ENCODE measurements at places on chromosomes 6 and 20.
A peak's percentile ranks its signal among the peaks of the same experiment; 100 is the strongest.

DNA sequence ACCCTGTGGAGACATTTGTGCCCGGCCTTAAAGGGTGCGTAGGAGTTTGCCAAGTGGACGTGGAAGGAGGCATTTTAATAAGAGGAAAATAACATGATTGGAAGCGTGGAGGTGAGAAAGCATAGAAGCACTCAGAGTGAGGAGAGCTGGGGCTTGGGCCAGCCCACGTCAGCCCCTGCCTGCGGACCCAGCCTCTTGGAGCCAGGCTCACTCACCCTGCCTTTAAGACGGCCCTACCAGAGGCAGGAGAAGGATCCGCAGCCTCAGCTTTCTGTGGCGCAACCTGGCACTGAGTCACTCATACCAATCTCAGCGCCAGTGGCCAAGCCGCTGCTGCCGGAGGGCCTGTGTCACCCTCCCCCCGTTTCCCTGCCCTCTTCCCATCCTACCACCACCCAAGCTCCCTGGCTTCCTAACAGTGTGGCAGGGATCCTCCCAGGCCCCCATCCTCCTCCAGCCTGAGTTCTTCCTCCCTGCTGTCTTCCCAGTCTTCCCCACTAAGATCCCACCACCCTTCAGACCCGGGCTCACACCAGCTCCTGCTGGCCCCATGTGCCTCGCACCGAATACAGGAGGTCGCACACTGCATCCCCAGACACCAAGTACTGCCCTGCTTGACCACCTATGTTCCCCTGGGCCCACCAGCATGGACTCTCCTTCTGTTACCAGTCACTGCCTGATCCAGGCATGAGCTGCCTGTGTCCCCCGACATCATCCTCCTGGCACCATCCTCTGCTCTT is 285.2 kb downstream of the UST start:
- DNase-seq: no peak

DNA sequence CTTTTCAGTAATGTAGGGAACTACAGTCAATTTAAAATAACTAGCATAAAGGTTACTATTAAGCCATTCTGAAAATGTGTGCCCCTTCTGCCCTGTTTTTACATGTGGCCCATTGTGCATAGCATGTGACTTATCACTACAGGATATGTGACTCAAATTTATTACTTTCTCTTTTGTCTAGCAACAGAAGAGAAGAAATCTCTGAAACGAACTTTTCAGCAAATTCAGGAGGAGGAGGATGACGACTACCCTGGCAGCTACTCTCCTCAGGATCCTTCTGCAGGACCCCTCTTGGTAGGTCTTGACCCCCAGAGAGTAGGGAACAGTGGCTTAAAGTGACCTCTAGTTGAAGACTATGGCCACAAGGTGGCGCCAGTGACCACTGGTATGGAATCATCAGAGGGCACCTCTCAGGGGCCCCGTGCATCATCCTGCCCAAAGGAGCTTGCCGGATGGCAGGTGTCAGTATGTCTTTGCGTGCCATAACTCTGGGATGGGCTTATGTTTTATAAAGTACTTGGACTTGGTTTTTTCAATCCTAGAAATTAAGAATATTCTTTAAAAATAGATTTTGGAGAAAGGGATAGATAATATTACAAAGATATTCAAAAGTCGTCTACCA is 23.9 kb downstream of the RPRD1B start:
- no peak for DNase-seq

DNA sequence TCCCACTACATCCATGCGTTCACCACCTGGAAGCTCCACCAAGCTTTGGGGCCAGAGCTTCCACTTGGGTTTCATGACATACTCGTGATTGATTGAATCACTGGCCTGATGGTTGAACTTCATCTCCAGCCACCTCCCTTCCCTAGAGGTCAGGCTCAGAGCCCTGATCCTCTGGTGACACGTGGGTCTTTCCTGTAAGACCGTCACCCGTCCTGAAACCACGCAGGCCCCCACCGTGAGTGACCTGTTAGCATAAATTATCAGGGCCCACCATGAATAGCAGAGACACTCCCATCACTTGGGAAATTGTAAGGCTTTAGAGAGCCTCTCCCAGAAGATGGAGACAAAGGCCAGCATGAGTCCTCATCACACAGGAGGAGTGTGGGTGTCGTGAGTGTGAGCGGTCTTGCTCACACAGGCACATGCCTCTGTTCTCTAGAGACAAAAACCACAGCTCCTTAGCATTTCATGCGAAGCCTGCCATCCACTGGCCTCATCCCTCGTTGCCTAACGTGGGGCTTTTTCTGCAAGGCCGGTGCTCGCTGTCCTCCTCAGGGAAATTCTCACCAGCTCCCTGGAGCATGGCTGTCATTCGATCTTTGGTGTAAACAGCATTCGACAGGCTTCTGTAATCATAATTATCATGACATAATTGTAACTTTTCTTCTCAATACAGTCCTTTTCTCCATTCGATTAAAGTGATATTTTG is 65.1 kb upstream of the DUSP22 start:
- DNase-seq: no peak

DNA sequence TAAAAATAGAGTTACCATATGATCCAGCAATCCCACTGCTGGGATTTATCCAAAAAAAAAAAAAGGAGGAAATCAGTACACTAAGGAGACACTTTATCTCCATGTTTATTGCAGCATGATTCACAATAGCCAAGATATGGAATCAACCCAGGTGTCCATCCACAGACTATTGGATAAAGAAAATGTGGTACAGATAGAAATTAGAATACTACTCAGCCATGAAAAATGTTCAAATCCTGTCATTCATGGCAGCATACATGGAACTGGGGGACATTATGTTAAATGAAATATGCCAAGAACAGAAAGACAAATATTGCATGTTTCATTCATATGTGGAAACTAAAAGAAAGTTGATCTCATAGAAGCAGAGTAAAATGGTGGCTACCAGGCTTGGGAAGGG is 75.3 kb downstream of the ERMARD start:
- no peak for DNase-seq

DNA sequence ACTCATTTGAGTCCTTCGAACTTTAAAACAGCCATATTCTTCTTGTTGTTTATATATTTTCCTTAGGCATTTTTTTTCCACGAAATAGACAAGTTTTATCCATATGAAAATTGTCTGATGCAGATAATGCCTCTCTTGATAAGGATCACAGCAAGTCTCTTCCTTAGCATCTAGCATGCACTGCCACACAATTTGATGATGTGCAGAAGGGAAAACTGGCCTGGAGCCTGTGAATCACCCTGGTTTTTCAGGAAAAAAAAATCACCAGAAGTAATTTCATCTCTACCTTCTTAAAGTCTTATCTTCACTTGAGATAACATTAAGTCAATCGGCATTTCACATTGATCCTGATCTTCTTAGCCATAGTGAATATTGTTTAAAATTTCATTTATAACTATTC is 199.8 kb downstream of the TENT5A start:
- DNase-seq: no peak

GRCh38 chr6:31585491-31585890 is 586 bp upstream of the LST1 start:
- DNase-seq: no peak

GRCh38 chr6:157089851-157090250 is 233.5 kb downstream of the TMEM242 start:
- DNase-seq: no peak

DNA sequence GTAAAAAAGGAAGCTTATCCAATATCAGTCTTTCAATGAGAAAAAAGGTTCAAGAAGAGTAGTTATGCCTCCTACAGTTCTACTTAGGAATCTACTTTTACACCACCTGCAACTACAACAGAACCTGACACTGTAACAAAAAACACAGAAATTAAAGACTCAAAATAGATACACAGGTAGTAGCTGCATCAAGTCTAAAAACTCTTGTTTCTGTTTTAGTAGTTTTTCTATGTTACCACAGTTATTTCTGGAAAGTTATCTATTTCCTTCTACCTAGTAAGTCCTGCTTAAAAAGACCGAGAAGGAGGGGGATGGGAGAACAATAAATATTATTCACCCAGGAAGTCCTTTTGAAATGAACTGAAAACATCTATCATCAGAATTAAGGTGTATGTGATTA is 52.5 kb downstream of the ATG5 start:
- DNase-seq: no peak

- DNase-seq: peak; percentile 27
Measured at GRCh38 chr6:77298283-77298682, 165.0 kb downstream of the HTR1B start.

GRCh38 chr20:58829531-58829941 is 21.2 kb downstream of the GNAS-AS1 start:
- DNase-seq: no peak

- no peak for DNase-seq
Measured at GRCh38 chr20:1983301-1983700, 10.6 kb downstream of the PDYN start.

- DNase-seq: no peak
Measured at GRCh38 chr20:45218124-45218523, 3.0 kb upstream of the SEMG2 start.

DNA sequence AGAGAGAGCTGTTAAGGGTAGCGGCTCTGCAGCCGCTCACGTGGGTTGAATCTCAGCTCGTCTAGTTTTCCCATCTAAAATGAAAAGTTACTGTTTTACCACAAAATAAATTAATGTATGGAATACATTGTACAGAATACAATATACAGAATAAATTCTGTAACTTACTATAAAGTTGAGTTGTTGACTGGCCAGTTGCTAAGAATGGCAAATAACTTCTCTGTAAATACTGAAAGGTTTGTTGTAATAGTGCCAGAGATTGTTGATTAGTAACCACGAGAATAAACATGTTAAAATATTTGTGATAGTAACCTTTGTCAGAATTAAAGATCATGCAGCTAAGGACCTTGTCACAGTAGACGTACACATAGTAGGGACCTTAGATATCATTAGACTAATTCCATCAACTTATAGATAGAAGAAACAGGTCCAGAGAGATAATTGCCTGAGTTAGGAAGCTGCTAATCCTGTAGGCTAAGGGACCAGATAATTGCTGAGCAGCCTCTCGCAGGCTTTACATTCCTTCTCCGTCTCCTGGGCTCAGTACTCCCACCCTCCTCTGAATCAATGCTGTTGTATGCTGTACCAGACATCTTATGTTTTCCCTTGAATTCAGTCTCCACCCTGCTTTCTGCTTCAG is 544 bp upstream of the NRM start:
- DNase-seq: no peak

GRCh38 chr20:29873946-29874345 is 1383.5 kb upstream of the DEFB115 start:
- no peak for DNase-seq

DNA sequence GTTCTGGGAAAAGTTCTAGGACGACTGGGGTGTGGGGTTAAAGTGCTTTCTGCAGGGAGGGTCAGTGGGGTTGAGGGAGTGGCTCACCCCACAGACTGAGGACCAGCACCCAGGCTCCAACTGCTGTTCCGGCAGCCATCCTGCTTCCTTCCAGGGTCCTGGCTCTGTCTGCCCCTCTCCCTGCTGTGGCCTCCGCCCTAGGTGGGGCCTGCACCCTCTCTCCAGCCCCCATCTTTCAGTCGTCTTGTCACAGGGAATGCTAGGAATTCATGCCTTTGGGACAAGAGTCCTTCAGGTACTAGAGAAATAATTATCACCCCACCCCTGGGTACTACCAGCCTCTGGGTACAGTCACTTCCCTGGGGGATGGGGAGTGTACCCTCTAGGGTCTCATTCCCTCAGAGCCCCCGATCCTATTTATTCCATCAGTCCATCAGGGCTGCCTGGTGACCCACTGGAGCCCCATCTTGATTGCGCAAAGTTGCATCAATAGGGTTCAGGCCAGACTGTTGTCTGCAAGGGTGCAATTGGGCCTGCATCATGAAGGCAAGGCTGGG is at the start of gene AGER:
Gene AGER, minus strand, starts transcription at position 170 of the 557 bp plus-strand sequence. Its CDS starts 31 bp downstream, at position 139.
- DNase-seq: no peak

DNA sequence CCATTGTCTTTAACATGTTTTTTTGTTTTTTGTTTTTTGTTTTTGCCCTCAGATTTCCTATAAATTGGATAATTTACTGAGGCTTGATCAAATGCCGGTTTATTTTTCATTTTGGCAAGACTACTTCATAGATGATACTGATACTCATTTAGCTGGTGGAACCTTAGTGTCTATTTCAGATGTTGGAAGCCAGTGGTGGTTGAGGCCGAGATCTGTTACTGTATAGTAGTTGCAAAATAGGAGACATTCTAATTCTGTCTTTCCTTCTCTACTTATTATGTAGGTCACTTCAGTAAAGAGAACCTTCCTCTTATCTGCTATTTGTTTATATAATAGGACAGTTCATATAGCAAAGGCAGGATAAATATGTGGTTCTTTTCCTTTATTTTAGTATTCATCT is 63.4 kb downstream of the STXBP5 start:
- no peak for DNase-seq

Measured in brain pericyte (primary cell).